ENCODE measurements at places on chromosomes 6 and 20.
A peak's percentile ranks its signal among the peaks of the same experiment; 100 is the strongest.

- DNase-seq: peak; percentile 87
Observed at GRCh38 chr6:34671801-34672656, 24.5 kb downstream of the ILRUN start.

DNA sequence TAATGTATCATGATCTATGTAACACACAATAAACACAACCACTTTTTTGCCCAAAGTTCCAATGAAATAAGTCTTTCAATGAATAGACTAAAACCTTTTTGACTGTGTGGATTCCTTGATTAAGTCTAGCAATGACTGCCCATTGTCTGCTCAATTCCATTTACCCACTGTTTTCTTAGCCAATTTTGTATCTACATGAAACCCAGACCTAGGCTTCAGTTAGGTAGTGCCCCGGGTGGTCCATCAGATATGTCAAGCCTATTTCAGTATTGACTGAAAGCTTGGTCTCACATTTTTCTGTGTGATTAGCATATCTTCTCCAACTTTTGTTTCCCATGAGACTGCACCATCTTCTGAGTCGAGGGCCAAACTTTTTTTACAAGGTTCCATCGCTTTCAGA is 615.0 kb downstream of the C6orf118 start:
- DNase-seq: no peak

DNA sequence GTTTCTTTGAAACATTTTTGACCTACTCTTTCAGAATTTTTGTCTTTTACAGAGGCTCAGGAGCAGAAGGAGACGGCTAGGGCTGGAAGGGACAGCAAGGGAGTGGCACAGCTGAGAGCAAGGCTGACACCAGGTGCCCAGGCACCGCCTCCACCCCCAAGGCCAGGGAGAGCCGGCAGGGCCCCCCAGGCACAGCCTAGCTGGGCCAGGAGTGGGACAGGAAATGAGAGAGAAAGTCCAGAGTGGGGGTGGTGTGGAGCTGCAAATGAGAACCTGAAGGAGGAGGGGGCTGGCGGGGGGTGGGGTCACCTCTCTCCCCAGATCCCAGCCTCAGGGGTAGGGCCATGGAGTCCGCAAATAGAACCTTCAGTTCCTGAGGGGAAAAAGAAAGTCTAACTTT is 236.7 kb downstream of the CDC5L start:
- no peak for DNase-seq

DNA sequence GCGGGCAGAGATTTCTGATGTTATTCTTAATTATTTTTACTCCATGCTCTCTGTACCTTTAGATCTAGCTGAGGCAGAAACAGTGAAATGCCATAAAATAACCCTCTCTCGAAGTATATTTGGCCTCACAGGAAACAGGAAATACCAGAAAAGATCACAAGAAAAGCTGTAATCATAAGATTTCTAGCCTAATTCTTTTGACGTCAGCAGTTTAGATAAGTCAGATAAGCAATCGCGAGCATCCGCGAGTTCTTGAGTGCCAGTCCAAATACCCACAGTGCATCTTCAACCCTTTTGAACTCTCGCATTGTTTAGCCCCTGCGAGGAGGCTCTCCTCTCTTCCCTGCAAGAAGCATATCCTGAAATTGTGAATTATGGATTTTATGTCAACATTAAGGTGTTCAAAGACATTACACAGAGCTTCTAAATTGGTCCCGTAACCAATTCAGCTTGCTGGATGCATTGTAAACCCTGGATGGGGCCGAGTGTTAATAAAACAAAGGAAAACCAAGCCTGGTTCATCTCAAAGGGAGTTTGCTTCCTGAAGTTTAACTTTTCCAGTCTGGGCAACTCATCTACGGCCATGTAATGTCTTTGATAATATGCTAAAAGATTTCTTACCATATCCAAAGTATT is 198.9 kb downstream of the MTFR2 start:
- peak; percentile 22 for DNase-seq

DNA sequence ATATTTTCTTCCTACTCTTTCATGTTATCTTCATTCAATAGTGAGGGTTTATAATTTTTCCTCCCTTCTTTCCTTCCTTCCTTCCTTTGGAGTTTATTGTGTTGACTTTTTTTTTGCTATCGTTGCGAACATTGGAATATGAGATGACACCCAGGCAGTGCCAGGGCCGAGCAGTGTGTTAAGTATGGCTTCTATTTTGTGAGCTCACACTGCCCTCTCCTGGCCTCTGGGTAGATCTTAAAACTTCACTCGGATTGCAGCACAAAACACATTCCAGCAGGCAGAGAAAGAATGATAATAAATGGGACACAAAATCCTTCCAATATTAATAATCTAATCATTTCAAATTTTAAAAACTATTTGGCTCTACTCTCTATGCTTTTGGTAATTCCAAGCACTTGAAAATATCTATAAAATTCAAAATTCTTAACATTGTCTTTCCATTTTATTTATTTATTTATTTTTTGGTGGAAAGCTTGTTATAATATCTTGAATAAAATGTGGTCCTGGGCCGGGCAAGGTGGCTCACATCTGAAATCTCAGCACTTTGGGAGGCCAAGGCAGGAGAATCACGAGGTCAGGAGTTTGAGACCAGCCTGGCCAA is 147.4 kb upstream of the OLIG3 start:
- DNase-seq: peak; percentile 83

DNA sequence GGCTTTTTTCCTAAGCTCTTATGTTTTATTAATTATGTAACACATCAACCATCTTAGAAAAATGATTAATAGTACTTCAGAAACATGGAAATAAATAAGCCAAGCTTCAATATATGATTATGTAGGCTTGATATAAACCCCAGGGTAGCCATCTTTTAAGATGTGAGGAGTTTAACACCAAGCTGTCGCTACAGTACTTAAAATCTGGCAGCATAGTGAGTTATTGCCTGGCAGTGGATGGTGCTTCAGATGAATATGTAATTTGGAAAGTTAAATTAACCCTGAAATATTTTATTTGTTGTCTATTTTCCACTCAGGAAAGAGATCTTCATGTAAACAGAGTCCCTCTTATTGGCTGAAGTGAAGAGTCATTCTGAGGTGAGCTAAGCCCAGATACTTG is 339.0 kb upstream of the ZFP64 start:
- no peak for DNase-seq

DNA sequence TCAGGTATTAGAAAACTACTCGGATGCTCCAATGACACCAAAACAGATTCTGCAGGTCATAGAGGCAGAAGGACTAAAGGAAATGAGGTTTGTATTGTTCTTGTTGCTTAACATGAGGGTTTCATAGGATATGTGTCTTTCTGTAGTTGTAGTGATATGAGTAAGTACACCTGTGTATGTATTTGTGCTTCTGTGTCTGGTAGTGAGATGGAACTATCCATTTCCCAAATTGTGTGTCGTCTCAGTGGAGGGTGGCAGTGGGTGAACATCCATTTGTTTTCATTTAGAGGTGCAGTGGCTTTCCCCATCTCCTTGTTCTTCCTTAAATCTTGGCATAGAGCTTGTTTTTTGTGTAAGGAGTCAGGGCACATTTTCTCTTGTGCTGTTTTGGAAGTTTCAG is 8.2 kb downstream of the ASXL1 start:
- DNase-seq: no peak

GRCh38 chr20:23526850-23527249 is 35.9 kb downstream of the CST8 start:
- DNase-seq: no peak
